ENCODE measurements at places on chromosomes 1 and 21.

DNA sequence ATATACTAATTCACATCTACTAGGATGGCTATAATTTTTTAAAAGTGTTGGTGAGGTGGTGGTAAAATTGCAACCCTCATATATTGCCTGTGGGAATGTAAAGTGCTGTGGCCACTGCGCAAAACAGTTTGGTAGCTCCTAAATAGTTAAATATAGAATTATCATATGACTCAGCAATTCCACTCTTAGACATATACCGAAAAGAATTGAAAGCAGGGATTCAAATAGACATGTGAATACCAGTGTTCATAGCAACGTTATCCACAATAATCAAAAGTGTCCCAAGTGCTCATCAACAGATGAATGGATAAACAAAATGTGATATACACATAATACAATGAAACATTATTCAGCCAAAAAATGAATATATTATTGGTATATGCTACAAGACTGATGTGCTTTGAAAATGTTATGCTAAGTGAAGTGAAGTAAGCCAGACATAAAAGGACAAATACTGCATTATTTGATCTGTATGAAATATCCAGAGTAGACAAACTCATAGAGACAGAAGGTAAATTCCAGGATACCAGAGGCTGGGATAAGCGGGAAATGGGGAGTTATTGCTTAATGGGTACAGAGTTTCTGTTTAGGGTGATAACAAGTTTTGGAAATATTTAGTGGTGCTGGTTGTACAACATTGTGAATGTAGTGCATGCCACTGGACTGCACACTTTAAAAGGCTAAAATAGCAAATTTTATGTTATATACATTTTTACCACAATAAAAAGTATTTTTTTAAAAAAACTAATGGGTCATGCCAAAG, 342.5 kb downstream of the SEC16B start:
- no peak for DNase-seq

GRCh38 chr1:216686860-216687766, 36.1 kb downstream of the ESRRG start:
- no peak for DNase-seq

DNA sequence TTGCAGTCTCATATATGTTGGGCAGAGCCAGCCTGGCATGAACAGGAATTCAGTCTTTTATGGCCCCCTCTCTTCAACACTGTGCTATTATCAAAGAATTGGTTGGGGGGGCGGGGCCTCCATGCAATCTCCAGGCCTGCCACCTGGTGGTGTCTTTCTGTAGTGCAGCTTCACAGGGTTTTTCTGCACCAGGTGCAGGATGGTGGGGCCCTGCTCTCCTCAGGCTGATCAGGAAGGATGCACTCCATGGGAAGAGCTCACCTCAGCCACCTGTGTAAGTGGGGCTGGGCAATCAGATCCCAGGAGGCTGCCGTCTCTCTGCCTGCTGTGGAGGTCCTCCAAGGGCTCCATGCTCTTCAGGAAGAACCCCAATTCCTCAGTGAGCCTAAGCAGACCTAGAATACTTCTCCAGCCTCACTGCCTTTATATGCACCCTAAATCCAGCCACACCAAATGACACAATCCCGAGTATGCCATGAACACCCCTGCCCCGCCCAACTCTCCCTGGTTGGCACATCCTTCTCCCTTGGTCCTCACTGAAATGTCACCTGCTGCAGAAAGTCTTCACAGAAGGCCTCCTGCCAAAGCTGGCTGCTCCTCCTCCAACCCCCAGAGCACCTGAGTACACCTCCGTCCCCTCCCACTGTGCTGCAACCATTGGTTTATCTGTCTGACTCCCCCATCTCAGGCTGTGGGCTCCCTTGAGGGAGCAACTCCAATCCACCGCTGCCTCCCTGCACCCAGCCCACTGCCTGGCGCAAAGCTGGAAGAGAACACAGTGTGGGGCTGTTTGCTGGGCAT, 16.5 kb downstream of the STK40 start:
- DNase-seq = peak; percentile 65

GRCh38 chr1:109257682-109258421, 8.5 kb downstream of the CELSR2 start:
- no peak for DNase-seq

DNA sequence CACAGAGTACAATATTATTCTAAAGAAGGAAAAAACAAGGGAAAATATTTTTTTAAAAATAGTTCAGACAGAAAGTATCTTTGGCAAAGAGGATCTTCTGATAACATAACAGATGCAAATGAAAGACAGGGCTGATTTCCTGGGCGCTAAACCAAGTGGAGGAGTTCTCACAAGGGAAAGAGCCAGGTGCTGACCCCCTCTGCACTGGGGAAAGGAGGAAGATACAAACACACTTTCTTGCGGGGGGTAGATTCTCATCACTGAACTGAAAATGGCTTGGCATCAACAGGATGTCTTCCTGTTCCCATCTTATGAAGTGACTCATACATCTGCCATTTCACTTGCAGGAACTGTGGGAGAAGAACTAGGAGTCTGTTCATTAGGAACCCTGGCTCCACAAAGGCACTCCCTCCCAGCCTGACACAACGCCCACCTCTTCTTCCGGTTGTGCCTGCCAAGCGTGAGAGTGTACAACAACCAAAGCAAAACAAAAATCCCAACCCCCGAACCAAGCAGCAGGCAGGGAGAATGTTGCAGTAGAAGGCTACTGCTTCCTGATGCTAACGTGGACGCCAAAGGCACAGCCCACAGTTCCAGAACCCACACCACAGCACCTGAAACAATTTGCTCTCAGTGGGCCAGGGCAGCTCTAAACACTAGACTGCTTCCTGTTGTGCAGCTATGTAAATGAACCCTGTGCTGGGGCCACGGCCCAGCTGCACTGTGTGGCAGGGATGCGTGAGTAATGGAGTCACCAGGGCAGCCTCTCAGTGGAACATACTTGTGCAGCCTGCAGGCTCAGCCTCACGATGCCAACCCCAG, 51.0 kb downstream of the GADD45A start:
- peak; percentile 28 for DNase-seq

Measured in activated T-helper 1 cell treated with anti-CD3 and anti-CD28 coated beads, Interleukin-12 subunit alpha, Interleukin-12 subunit beta, Interleukin-2, Interleukin-4 antibody, amounts not matched to agents 30 ng/mL and 10 ng/mL and 1 ng/mL, durations not matched to agents 14 hours and 24 hours and 36 hours (primary cell).